G401 (cell line): ENCODE measurements at places on chromosomes 12 and 14. TPM values are rescaled to one million over a fixed set of nuclear protein-coding genes. Genes with fewer than 3 reads are reported as not detected.

- no peak for DNase-seq
Observed at GRCh38 chr14:72771561-72771960, 122.3 kb downstream of the DPF3 start.

The TSPAN11 gene
- total RNA-seq, result not detected in 2 replicates

GRCh38 chr12:81181691-81182090, 103.8 kb downstream of the ACSS3 start:
- DNase-seq, result no peak

DNA sequence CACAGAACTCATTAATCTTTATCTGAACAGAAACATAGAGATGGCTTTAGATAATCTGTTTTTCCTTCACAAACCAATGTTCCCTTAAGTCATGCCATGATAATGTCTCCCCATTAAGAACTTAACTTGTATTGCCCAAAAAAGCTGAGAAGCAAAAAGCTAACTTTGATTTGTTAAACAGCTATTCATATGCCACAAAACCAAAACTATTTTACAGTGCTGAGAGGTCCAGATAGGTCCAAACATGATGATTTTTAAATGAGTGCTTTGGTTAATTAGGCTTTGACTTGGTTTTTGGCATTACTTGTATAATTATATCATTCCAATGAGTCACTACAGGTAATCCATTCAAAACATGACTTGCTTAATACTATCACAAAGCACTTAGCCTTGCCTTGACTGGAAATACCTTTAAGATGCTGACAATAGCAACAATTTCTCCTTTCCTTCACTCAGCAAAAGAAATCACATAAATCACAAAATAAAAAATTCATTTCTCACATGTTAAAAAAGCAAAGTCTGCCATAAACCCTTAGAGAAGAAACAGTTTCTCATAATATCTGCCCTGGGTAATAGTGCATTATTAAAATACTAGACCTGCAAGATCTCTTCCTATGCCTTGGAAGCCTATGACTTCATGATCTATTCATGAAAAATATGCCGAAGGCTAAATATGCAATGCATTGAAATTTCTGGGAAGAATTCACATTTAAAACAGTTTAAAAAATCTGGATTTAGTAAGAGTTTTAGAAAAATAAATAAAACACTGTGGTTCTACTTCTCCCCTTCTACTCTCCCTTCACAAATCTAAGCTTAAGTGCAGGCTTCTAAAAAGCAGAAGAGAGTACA, 52.0 kb upstream of the SAV1 start:
- DNase-seq, result no peak

DNA sequence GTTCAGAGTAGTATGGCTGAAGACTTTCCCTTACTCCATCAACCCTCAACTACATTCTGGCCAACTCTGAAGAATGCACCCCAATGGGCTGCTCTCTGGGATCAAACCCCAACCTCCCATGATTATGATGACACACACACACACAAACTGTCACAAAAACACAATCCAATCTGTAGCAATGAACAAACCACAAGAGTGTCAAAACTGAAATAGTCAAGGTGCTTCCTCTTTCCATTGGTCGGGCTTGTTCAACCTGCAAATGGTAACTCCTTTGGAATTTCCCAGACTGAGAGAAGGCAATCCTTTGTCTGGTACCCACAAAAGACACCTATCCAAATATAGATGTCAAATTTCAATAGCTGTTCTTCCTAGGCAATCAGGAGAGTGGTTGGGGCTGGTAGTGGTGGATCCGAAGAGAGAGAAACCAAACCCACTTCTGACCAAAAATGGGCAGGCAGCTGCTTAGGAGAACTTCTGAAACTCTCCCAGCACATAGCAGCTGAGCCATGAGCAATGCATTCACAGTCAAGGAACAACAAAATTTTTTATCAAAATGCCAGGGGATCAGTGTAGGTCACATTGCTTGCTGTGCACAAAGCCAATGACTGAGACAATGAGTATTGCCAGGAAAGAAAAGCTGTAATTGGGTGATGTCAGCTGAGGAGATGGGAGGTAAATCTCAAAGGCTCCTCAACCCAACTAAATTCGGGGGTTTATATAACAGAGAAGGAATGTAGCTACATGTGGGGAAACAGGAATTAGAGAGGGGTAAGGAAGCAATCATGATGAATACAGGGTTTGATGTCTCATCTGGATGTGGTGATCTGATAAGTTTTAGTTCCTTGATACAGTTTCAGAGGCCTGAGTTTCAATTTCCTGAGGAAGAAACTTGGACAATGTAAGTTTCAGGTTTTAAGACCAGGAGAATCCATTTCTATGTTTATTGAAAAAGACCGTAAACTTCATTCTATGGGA, 191.4 kb downstream of the KITLG start:
- no peak for DNase-seq

DNA sequence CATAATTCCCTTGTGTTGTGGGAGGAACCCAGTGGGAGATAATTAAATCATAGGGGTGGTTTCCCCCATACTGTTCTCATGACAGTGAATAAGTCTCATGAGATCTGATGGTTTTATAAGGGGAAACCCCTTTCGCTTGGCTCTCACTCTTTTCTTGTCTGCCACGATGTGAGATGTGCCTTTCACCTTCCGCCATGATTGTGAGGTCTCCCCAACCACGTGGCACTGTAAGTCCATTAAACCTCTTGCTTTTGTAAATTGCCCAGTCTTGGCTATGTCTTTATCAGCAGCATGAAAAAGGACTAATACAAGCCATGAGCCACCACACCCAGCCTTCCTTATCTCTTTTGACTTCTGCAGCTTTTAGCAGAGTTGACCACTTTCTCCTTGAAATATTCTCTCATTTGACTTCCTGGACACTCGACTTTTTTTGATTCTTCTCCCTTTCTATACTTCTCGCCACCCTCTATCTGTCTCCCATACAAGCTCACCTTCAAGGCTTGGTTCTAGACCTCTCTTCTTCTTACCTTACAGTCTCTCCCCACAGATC, 2.3 kb downstream of the MTERF2 start:
- DNase-seq, result no peak

The FGD4 gene
- total RNA-seq, result 0.61 and 1.9 TPM in 2 replicates

GRCh38 chr14:21106176-21106497, 5.3 kb downstream of the TMEM253 start:
- no peak for DNase-seq

The P2RX2 gene
- total RNA-seq, result 0.17 and 0.43 TPM in 2 replicates

The VDR gene
- total RNA-seq, result 0.06 and 0.07 TPM in 2 replicates

DNA sequence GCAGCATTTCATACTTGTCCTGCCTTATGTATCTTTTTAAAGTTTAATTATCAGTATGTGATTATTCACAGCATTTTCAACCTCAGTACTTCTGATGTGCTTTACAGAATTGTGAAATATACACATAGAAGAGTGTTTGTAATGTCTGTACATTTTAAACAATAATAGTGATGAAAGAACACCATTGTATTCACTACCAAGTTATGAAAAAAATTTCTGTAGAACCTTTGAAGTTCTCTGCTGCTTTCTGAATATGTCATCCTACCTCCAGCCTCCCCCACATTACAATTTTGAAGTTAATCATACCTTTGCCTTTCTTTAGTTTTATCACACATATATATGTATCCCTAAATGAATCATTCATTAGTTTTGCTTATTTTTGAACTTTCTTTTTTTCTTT, 24.8 kb downstream of the FRMD6 start:
- no peak for DNase-seq

The PLEKHG7 gene
- not detected in 2 replicates for total RNA-seq

The LAG3 gene
- 0.31 and 0.58 TPM in 2 replicates for total RNA-seq

DNA sequence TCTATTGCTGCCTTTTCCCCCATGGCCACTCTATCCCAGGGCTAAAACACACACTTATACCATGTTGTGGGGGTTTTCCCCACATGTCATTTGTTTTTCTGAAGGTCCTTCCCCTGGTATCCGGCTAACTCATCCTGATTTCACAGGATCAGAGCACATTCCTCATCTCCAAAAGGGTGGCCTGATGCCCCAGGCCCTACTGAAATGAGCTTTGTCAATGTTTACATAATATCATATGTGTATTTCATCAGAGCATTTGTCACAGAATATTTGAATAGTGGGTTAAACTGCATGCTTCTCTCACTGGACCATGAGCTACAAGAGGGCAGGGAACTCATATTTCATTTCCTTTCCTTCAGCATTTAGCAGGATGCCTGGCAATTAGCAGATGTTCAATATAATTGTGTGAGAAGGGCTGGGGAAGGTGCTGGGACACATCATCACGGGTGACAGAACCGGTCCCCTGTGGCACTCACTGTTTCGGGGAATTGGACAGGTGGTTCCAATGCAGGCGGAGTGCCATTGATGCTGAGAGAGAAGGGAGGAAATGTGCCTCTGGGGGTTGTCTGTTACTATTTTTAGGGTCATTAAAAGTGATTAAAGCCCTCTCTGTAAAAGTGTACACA, 26.8 kb downstream of the EMP1 start:
- DNase-seq, result no peak

The AKAP3 gene
- 0.58 and 2.6 TPM in 2 replicates for total RNA-seq

GRCh38 chr14:39339003-39339402, 93.2 kb downstream of the FBXO33 start:
- DNase-seq, result peak; percentile 1

GRCh38 chr14:68913516-68913915, 65.6 kb downstream of the ACTN1 start:
- DNase-seq, result no peak

GRCh38 chr12:81255456-81255855, 177.6 kb downstream of the ACSS3 start:
- DNase-seq, result no peak

GRCh38 chr14:96881713-96882112, 84.5 kb downstream of the VRK1 start:
- DNase-seq, result no peak

The PA2G4 gene
- total RNA-seq, result 357 and 451 TPM in 2 replicates

The JPH4 gene
- total RNA-seq, result not detected in 2 replicates

The CEP170B gene
- 10.6 and 14.4 TPM in 2 replicates for total RNA-seq

DNA sequence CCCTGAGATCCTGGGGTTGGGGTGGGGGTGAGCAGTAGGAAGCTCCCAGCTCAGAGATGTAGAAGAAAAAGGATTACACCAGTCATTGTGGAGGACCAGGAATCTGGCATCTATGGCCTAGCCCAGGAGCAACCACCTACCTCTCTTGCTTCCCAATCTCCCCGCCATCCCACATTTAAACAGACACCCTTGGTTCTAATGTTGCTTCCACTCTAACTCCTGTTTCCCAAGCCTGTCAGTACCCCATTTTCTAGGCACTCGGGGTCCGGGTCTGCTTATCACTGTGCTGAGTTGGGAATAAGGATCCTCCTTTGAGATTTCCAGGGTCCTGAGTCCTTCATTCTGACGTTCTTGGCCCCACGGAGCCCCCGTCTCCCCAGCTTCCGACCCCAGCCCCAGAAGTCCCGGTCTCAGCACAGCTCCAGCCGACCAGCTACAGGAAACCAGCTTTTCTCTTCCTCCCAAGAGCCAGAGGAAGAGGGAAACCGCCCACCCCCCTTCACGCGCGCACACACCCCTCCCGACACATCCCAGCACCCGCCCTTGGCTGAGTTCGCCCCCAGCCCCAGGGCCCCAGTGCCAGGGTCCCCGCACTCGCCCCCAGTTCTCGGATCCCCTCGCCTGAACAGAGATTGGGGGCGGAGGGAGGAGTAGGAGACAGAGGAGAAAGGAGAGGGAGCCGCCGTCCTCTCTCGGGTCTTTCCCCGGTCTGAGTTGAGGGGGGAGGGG, 1.2 kb downstream of the ITGA5 start:
- no peak for DNase-seq

The HOXC4 gene
- total RNA-seq, result 2.5 and 3.9 TPM in 2 replicates

- peak; percentile 92 for DNase-seq
Observed at GRCh38 chr12:112198120-112198733, 72.9 kb downstream of the TRAFD1 start.

DNA sequence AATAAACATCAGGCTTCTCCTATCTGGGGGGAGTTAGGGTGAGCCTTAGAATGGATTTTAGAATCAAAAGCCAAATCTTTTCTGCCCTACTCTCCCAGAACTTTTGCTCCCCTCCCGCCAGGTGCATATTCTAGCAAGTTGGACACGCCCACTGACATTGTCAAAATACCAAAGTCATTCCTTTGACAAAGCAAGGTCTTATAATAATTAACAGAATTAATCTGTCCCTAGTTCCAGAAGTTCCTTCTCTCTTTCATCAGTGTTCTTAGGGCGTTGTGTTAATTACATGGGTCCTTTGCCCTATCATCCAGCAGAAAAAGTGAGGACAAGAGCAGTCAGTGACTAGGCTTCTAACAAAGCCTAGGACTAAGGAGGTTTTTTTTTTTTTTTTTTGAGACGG, 2.4 kb downstream of the PRR13 start:
- DNase-seq, result no peak

- DNase-seq, result no peak
Observed at GRCh38 chr12:73221836-73222235, 949.7 kb downstream of the TRHDE start.

DNA sequence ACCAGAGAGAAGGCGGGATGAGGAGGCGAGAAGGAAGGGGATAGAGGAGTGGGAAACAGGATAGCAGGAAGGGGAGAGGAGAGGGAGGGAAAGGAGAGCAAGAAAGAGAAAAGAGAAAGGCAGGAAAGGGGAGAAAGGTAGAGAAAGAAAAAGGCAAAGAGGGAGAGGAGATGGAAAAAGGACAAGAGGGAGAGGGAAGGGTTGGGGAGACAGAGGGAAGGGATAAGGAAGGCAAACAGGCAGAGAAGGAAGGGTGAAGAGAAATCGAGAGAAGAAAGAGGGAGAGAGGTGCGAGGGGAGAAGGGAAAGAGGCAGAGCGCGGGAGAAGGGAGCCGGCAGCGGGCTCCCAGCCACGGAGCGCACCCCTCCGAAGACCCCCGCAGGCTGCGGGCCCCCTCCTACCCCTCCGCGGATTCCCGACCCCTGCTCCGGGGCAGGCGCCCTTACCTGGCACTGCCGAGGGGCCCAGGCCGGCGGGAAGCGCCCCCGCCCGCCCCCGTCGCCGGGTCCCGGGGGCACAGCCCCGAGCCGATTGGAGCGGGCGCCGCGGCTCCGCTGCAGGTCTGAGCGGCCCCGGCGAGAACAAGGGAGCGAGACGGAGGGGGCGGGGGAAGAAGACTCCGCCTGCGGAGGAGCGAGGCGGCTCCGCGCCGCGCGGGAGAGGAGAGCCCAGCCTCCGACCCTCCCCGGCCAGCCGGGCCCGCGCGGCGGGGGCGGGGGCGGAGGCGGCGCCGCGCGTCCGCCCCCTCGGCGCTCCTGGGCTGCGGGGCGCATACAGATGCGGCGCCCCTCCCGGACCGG, at the start of gene CDH24:
Gene CDH24 (minus strand): TSS at position 565 of the 801 bp plus-strand sequence. CDS start 1,787 bp downstream, outside the sequence.
- DNase-seq, result peak; percentile 69

The NEMP1 gene
- 17.4 and 23.9 TPM in 2 replicates for total RNA-seq
